Fibroblast of the conjunctiva (primary cell): ENCODE measurements at places on chromosomes 7 and 10.

- no peak for DNase-seq
Observed at GRCh38 chr7:108014747-108015682, 12.1 kb upstream of the LAMB1 start.

- peak; percentile 13 for DNase-seq
Observed at GRCh38 chr7:47720141-47720906, 138.4 kb upstream of the TNS3 start.

DNA sequence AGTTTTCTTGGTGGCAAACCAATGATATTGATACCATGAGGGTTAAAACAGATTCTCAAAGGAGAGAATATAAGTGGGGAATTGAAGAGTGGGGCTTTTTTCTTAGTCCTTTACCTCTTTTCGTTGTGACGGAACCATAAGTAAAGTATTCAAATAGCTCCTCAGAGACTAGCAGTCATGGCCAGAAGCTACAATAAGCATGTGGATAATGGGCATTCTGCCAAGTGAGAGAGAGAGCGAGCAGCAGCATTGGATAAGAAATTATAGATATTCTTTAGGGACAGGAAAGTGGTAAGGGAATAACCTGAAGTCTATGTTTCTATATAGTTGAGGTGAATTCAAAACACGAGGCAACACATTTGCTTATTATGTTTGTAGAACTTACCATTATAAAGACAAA lies 235.1 kb downstream of the SEMA3E start:
- no peak for DNase-seq

- no peak for DNase-seq
Observed at GRCh38 chr7:31816810-31817209, 129.8 kb downstream of the PPP1R17 start.

DNA sequence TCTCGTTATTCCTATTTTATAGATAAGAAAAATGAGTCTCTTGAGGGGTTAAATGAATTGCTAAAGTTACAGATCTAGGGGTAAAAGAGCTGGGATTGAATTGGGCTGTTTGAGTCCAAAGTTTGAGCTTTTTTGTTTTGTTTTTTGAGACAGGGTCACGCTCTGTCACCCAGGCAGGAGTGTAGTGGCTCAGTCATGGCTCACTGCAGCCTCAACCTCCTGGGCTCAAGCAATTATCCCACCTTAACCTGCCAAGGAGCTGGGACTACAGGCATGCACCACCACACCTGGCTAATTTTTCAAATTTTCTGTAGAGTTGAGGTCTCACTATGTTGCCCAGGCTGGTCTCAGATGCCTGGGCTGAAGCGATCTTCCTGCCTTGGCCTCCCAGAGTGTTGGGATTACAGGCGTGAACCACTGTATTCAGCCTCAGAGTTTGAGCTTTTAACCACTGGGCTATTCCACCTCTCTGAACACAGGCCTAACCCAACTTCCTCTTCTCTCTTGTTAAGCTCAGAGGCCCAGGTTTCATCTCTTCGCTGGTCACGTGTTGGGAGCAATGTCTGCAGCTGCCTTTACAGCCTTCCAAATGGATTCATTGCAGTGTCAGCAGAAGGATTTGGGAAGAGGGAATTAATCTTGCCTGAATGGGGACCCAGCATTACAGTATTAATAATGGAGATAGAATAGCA lies 8.0 kb downstream of the SUFU start:
- DNase-seq = no peak

- DNase-seq = no peak
Observed at GRCh38 chr7:110719741-110720140, 371.2 kb upstream of the LRRN3 start.

DNA sequence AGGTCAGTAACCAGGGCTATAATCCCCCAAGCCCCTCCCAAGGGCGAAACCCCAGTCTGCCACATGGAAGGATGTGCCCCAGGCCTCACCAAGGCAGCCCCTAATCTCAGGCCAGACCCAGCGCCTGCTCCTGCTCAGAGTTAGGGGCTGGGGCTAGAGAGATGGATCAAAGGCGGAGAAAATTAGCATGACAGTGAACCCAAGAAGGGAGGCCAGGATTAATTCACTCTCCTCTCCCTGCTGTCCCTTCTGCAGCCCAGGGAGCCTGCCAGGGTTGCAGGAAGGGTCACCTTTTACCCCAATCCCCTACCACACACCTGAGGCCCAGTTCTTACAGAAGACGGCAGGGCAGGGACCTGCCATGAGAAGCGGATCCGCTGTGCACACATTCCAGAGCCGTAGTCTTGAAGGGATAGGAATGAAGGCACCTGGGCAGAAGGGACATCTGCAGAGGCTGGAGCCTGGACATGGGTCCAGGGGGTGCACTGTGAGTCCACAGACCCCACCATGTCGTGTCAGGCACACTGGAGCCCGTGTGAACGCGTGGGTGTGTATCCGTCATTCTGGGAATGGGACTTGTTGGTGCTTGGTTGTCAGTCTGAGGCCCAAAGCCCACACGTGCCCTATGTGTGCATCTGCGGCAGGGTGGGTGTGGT lies 11.9 kb upstream of the ZMIZ1 start:
- no peak for DNase-seq

DNA sequence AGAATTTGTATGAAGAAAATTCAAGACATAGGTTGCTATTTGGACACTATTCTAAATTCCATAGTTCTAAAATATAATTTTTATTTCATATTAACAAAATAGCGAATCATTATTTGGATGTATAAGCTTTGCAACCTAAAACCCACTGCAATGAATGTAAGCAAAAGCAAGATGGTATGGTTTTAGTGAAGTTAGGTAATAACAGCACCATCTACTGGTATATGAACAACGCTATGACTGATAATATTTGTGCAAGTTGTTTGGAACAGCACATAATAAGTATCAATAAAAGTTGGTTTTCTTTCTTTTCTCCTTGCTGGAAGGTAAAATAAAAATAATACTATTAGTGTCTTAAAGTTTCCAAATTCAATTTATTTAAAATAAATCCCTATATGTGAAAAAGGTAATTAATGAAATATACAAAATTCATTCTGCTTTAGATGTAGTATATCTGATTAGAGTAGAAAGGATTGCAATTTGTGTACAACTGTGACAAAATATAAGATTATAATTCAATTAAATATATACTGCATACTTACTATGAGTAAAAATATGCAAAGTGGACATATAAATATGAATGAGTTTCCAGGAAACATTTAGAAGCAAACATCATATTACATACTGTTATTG lies 79.0 kb upstream of the LSM8 start:
- peak; percentile 6 for DNase-seq

GRCh38 chr7:108581655-108582491 lies 12.2 kb downstream of the DNAJB9 start:
- DNase-seq = no peak

GRCh38 chr10:96287392-96288105 lies 16.2 kb upstream of the BLNK start:
- DNase-seq = no peak

- DNase-seq = no peak
Observed at GRCh38 chr7:50684011-50684712, 98.5 kb downstream of the GRB10 start.

GRCh38 chr7:130154501-130155317 lies 50.5 kb downstream of the TMEM209 start:
- DNase-seq = no peak

GRCh38 chr7:101865455-101865854 lies 48.0 kb downstream of the CUX1 start:
- DNase-seq = no peak

- DNase-seq = no peak
Observed at GRCh38 chr10:110863361-110863760, 8.4 kb upstream of the PDCD4 start.

GRCh38 chr7:149670288-149670687 lies 103.1 kb downstream of the ZNF467 start:
- DNase-seq = peak; percentile 44

DNA sequence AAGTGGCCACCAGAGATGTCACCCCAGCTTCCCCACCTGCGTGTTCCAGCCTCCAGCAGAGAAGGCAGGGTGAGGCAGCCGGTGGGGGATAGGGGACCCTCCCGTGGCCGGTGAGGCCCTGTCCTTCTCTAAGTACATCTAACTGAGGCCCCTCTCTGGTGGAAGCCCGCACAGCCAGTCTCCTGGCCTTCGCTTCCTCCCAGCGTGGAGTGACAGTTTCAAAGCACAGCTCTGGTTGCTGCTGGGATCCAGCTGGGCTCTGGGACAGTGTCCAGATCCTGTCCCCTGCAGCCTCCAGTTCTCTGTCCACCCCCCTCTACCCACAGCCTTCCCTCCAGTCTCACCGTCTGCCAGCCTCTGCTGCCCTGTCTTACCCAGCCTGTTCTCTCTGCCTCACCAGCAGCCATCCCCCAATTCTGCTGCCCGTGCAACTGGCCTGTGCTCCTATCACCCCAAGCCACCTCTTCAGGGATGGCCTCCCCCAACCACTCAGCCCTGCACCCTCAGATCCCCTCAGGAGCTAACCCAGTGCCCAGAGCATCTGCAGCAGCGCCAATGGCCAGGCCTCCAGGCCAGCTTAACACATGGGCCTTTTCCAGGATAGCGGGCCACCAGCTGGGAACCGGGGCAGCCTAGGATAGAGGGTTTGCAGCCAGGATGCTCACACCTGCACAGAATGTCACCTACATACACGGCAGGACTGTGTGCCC lies 16.3 kb upstream of the SH2B2 start:
- DNase-seq = no peak

DNA sequence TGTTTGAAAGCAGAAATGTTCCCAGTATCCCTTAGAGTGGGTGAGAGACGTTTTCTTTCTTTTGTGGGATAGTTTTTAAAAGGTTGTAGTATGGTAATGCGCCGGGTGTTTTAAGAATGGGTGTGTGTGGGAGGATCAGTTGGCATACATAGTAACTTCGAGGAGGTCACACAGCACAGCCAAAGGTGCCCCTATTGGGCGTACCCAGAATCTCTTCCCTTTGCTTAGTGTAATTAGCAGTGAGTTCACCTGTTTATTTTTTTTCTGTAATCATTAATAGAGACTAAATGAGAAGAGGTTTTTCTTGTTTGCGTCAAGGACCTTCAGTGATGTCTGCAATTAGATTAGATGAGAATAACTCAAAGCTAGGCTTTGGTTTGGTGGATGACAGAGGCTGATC lies 1.5 kb downstream of the PLEKHA8 start:
- DNase-seq = no peak
